ENCODE measurements at places on chromosomes 13 and 19.

- DNase-seq: no peak
These were observed 13.2 kb downstream of the CBY2 start for GRCh38 chr13:45715351-45715750.

DNA sequence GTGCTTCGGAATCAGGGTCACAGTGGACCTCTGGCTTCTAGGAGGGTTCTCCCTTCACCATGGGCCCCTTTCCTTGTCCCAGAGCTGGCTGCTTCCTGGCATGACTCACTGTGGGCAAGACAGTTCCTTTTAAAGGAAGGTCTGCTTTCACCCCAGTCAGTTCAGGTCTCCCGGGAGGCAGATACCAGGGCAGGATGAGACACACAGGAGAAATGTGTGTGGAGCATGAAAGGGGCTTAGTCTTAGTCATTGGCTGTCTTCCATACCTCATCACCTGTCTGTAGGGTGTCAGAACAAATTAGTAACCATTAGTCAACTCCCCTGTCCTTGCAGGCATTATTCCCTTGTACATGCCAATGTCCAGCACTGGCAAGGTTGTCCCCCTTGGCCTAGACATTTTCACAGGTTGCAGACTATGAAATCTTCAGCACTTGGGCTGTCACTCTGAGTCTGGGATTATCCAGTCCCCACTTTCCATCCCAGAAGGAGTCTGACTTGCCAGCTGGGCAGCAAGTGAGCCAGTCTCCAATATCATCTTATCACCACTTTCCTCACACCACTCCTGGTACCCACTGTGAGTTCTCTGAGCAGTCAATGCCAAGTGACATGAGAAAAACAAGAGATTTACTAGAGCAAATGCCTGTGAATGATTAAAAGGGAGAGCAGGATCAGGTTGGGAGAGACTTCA is 76.8 kb upstream of the MEDAG start:
- DNase-seq: no peak

DNA sequence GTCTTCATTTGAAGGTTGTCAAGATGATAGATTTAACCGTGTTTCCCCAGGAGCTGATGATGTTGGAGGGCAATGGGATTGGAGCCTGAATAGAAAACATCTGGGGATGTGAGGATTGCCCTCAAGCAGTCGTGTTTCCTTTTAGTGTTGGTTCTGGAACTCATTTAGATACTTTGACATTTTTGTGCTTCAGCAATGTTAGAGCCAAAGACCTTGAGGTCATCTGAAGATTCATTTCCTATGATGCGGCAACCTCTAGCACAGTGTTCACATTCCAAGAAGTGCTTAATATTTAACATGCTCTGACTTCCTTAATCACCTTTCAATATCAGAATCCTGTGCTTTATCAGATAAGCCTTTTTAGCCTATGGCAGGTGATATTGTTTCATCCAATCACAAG is 82.7 kb downstream of the SLC10A2 start:
- DNase-seq: no peak

GRCh38 chr13:20360835-20361412 is 128.8 kb upstream of the GJB6 start:
- DNase-seq: no peak

GRCh38 chr13:46320821-46321220 is 66.2 kb downstream of the RUBCNL start:
- no peak for DNase-seq

DNA sequence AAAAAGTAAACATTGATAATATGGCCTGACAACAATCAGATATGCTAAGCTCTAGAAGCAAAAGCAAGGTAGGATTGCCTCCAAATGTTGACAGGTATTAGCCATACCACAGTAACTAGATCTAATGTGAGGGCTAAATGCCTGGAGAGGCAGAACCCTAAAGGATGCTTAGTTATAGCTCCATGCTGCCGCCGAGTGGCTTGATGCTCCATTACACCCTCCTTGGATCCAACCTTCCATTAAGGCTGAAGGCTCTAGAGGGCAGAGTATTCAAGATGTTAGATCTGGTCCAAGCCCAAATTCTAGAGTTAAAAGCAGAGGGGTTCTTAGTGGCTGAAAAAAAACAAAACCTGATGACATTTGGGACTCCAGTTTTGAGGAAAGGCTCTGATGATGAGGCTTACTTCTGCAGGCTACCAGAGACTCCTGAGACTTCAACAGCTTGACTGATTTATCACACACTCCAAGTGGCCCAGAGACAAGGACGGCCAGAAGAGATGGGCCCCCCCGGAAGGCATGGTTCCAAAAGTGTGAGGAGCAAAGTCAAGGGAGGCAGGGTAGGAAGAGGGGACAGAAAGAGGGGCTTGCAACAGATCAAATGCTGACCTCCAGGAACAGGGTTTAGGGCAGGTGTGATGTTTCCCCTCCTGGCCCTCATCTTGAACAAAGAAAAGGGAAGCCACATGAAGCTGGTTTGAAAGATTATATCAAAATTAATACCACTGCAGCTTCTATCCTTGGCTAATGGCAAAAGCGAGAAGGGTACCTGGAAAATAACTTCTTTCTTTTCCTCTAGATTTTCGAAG is 21.9 kb upstream of the CPB2 start:
- DNase-seq: peak; percentile 28

DNA sequence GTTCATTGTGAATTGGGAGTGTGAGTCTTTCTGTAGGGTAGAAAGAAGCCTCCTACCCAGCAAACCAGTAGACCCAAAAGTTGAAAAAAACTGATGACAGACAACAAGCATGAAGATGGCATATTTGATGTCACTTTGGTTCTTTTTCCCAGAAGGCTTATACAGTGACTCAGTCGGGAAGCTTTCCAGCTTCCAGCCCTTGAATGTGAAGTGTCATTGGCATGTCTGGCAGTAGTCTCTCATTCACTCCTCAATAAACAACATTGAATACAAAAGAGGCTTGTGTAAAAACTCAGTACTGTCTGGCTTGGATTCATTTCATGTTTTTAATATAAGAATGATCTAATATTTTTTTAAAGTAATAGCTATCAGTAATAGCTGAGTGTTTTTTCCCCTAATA is 68.7 kb downstream of the IPO5 start:
- DNase-seq: no peak

DNA sequence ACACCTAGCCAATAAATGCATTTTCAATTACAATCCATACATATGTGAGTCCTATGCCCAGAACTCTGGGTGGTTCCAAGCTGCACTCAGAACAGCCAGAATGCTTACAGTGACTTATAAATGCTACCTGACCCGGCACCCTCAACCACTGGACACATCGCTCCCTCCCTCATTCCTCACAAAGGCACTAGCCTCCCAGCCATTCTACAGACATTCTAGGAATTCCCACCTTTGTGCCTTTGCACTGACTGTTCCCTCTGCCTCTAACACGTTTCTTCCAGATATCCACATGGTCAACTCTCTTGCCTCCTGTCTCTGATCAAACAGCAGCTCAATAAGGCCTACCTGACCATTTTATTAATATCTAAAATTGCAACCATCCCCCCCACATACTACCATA is 99.9 kb downstream of the LHFPL6 start:
- DNase-seq: no peak

DNA sequence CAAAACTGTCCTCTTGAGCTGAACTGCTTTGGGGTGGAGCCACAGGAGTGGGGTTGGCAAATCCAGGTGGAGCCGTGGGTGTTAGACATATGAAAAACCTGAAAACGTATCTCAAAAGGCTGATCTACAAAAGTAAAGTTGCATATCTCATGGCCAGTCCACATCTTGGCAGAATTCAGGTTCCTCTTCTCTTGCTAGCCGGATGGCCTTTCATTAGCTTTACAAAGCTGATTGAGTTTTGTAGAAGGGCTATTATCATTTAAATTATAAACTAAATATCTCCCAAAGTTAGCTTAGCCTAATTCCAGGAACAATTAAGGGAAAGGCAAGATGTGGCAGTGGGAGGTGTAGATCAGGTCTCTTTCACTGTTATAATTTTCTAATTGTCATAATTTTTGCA is 1427.7 kb downstream of the EFNB2 start:
- DNase-seq: no peak

DNA sequence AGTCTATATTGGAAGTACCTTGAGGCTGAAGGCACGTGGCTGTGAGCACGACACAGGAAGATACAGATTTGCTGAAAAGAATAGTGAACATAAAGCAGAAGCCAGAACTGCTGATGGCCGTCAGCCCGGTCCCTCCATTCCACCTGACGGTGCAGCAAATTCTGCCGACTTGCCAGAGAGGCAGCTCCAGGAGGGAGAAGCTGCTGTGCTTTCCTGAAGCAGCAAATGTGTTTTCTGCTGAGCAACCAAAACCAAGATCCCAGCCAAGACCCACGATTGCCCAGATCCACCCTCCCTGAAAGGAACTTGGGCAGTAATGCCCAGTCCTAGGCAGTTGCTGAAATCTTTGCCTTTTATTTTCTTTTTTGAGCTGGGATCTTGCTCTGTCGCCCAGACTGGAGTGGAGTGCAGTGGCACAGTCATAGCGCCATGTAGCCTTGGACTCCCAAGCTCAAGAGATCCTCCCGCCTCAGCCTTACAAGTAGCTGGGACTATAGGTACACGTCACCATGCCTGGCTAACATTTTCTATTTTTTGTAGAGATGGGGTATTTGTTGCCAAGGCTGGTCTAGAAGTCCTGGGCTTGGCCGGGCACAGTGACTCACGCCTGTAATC is 7.0 kb upstream of the RCN3 start:
- DNase-seq: no peak

- DNase-seq: no peak
These were observed 20.1 kb downstream of the ZNF627 start for GRCh38 chr19:11617180-11618062.

DNA sequence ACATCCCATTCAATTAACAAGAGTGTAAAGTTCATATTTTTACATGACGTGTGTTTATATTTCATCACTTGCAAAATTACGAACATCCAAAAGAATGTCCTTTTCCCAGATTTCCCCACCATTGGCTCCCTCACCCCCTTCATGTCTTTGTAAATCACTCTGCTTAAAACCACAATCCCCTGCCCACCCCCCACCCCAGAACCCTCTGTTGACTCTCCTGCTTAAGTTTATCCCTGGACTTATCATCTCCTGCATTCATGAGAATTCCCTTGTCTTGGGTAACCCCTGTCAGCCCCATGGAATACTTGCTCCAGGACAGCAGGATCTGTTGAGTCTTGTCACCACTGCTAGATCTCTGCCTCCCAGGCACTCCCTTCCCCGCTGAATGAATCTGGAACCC is 109.9 kb downstream of the COL4A1 start:
- no peak for DNase-seq

- no peak for DNase-seq
These were observed 9.9 kb upstream of the ADGRE5 start for GRCh38 chr19:14371301-14371821.

DNA sequence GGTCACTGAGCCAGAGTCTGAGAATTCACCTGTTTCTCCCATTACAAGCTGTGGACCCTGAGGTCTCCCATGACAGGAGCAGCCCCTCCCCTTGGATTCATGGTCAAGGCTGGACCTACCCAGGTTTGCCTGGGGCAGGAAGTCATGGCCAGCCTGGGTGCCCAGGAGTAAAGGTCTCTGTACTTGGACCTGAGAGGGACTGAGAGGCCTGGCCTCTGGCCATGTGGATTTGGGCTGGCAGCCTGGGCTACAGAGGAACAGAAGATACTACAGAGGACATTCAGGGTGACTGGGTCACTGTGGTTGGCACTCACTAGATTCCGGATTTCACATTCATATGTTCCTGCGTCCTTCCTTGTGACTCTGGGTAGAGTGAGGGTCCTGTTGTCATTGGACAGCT is 31.5 kb upstream of the CEACAM8 start:
- DNase-seq: no peak

DNA sequence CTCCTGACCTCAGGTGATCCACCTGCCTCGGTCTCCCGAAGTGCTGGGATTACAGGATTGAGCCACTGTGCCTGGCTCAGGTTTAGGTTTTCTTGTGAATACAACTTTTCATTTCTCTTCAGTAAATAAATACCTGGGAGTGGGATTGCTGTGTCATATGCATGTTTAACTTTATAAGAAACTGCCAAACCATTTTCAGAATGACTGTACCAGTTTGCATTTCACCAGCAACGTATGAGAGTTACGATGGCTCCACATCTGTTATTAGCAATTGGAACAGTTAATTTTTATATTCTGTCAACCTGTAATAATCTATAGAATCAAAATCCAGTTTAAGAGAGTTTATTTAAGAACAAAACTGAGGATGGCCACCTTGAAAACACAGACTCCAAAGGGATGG is 52.2 kb downstream of the TEX26 start:
- no peak for DNase-seq

DNA sequence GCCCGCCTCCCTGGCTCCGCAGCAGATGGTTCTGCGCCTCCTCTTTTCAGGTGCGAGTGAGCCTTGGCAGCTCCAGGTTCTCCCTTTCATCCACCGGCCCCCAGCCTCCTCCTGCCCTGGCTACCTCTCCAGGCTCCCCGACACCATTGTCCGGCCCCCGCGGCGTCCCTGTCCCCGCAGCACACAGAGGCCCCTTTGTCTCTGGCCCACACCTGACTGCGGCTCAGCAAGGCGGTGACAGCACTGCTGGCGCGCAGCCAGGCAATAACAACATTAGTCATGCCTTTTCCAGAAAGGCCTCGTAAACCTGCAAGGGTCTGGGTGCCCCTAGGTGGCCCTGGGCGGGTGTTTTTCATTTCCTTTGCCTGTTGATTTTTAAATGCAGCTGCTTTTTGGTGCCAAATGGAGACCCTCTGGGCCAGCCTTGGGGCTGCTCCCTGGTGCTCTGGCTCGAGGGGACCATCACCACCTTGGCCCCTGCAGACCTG is 73.2 kb upstream of the MEDAG start:
- DNase-seq: no peak

GRCh38 chr13:84525865-84526264 is 643.6 kb upstream of the SLITRK1 start:
- DNase-seq: no peak

DNA sequence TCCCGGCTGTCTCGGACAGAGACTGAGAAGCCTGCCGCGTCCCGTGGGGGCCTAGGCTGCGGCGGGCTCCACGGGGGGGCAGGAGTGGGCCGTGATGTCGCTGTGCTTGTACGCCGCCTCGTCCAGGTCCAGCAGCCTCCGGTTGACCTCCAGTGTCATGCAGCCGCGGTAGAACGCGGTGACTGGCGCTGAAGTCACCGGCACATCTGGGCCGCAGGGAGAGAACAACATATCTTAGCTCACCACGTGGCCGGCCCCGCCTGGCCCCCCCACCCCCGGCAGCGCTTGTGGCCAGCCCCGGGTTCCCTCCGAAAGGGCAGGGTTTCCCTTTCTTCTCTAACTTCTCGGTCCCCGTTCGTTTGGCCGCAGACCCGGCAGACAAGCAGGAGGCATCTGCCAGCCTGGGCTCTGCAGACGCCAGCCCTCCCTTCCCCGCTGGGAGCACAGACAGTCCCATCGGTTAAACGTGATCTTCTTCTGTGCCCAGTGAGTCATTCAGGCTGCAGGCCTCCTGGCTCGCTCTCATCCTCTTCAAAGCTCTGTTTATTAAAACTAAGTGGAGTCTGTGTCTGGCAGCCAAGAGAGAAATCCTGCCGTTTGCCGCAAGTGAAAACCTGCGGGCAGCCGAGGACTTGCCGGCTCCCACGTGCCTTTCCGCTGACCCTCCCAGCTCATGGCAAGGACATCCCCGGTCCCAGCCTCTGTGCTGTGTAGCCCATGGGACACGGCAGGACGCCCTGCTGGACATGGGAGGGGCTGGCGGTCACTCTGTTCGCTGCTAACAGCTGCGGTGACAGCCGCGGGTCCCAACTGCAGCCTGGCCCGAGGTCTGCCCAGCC is 42.8 kb downstream of the GAS6 start:
- no peak for DNase-seq
